Stomach (tissue), 19 donors: ENCODE measurements at places on chromosomes 3 and 15. TPM values are rescaled to one million over a fixed set of nuclear protein-coding genes. Genes with fewer than 3 reads are reported as not detected.

The RNF7 gene
- polyA plus RNA-seq, result 154 TPM

The BDH1 gene
- polyA plus RNA-seq, result 37.5 TPM

The RNF168 gene
- 6.0 TPM for polyA plus RNA-seq

The EEF1AKMT4 gene
- polyA plus RNA-seq, result 4.4 TPM

The GOLGA6L2 gene
- not detected for polyA plus RNA-seq

The ZPLD1 gene
- polyA plus RNA-seq, result not detected

The PP2D1 gene
- polyA plus RNA-seq, result not detected

The C2CD4A gene
- polyA plus RNA-seq, result 2.6 TPM

The SKOR1 gene
- 0.46 TPM for polyA plus RNA-seq

The PXYLP1 gene
- 2.6 TPM for polyA plus RNA-seq

The CYP1A1 gene
- polyA plus RNA-seq, result 0.20 TPM

The IGSF10 gene
- 0.19 TPM for polyA plus RNA-seq

The IRAK2 gene
- 3.8 TPM for polyA plus RNA-seq

The FBN1 gene
- 4.7 TPM for polyA plus RNA-seq

The SLC22A13 gene
- polyA plus RNA-seq, result not detected

The CP gene
- 15.4 TPM for polyA plus RNA-seq

The ZNF619 gene
- polyA plus RNA-seq, result 1.5 TPM

The CAMKV gene
- polyA plus RNA-seq, result 0.03 TPM

The THUMPD3 gene
- polyA plus RNA-seq, result 23.5 TPM

The CEP152 gene
- 0.62 TPM for polyA plus RNA-seq

The GP9 gene
- polyA plus RNA-seq, result not detected

The NLGN1 gene
- 0.37 TPM for polyA plus RNA-seq

The CCDC39 gene
- not detected for polyA plus RNA-seq

The CFAP100 gene
- polyA plus RNA-seq, result not detected

The ANKDD1A gene
- polyA plus RNA-seq, result 1.7 TPM

The CHRM5 gene
- polyA plus RNA-seq, result not detected

The RGMA gene
- polyA plus RNA-seq, result 8.0 TPM

The MITF gene
- polyA plus RNA-seq, result 8.2 TPM

The NR2F2 gene
- 47.4 TPM for polyA plus RNA-seq

The SLC9C1 gene
- polyA plus RNA-seq, result not detected

The LRRN1 gene
- polyA plus RNA-seq, result 2.1 TPM

The SATB1 gene
- polyA plus RNA-seq, result 18.8 TPM

The CDHR4 gene
- polyA plus RNA-seq, result 0.18 TPM

The SEC22A gene
- 7.0 TPM for polyA plus RNA-seq

The LSMEM2 gene
- 0.31 TPM for polyA plus RNA-seq

The FETUB gene
- polyA plus RNA-seq, result not detected

The SLC12A1 gene
- polyA plus RNA-seq, result not detected

The SMCO1 gene
- polyA plus RNA-seq, result not detected

The HHLA2 gene
- polyA plus RNA-seq, result 2.7 TPM

The ZNF774 gene
- 2.0 TPM for polyA plus RNA-seq

The MUC20 gene
- polyA plus RNA-seq, result 13.9 TPM

The CLDN18 gene
- polyA plus RNA-seq, result 128 TPM

The LYZL4 gene
- polyA plus RNA-seq, result not detected

The IL20RB gene
- polyA plus RNA-seq, result 37.3 TPM

The SPTSSB gene
- 86.3 TPM for polyA plus RNA-seq

The ATP10A gene
- polyA plus RNA-seq, result 2.3 TPM

The MIX23 gene
- 30.5 TPM for polyA plus RNA-seq

The OCA2 gene
- polyA plus RNA-seq, result 0.75 TPM

The RARB gene
- polyA plus RNA-seq, result 2.1 TPM

The ACVR2B gene
- 0.61 TPM for polyA plus RNA-seq

The MCTP2 gene
- polyA plus RNA-seq, result 2.8 TPM

The ACSBG1 gene
- polyA plus RNA-seq, result 0.15 TPM

The BNC1 gene
- 4.6 TPM for polyA plus RNA-seq
